ENCODE measurements at places on chromosomes 2 and 18. TPM values are rescaled to one million over a fixed set of nuclear protein-coding genes. Genes with fewer than 3 reads are reported as not detected.

- no peak for DNase-seq
These were observed 152.9 kb upstream of the MEIS1 start for GRCh38 chr2:66281980-66282379.

The MATN3 gene
- total RNA-seq, result 9.7 TPM

The THADA gene
- 31.4 TPM for total RNA-seq

- DNase-seq, result no peak
These were observed 1238.0 kb upstream of the NRXN1 start for GRCh38 chr2:52269696-52270485.

DNA sequence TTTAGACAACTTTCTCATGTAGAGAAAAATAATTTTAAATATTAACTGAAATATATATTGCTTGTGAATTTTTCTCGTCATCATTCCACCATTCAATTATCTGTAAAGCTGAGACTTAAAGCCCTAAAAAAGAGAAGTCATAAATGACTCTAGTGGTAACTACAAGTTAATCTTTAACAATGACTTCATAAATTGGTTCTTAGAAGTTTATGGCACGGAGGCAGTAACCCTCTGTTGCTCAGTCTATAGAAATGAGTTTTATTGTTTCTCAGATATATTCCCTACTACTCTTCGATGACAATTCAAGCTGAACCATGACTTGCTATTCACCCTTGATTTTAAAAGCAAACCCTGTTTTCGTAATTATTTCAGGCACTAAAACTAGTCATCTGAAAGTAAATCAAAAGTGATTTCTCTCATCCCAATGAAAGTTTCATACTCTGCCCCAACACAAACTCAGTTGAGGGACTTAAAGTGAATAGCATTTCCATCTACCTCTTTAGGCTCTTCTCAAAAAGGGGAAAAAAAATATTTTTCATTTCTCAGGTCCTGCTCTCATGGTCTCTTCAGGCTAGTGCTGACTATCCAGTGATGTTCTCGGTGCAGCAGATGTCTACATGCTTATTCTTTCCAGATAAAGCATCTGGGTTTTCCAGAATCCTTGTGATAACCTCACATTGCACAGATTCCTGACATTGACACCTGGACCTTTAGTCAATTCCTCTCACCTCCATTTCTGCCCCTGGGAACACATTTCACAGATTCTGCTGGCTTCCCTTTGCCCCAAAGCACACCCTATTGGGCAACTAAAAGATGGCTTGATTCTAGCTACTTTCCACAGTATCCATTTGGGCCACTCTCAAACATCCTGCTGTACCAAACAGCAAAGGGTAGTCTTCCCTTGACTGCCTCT, 207.8 kb upstream of the LRATD1 start:
- DNase-seq, result no peak

- DNase-seq, result no peak
These were observed 417.0 kb downstream of the EIPR1 start for GRCh38 chr2:2960441-2961133.

DNA sequence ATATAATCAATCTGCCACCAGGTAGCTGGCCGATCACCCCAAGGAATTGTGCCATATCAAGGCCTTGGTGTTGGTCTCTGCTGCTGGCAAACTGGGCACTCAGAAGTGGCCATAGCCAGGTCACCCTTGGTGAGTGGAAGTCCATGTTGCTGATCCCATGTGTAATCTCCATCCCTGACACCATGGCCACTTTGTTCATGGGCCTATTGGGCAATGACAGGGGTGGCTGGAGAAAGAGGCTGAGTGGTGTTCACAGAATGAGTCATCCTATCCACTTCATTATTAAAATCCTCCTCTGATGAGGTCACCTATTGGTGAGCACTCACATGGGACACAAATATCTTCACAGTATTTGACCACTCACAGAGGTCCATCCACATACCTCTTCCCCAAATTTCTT, 26.7 kb upstream of the CD226 start:
- DNase-seq, result no peak

DNA sequence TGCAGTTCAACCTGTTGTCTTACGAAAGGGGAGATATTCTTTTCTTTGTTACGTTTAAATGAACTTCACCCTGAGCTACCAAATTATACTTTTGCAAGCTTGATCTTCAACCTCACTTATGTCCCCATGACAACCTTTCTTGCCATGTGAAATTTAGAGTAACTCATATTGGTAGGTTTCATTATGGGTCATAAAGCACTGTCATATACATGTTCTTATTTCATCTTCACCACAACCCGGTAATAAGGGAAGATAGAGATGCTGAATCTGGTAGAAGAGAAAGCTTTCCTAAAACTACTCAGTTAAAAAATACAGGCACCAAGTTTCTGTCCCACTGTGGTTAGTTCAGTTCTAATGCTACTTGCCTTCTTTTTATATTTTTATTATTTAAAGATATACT, 208.5 kb upstream of the NRP2 start:
- no peak for DNase-seq

- DNase-seq, result no peak
These were observed 39.6 kb upstream of the NEMP2 start for GRCh38 chr2:190574169-190574568.

- DNase-seq, result no peak
These were observed 185.9 kb upstream of the TPO start for GRCh38 chr2:1227274-1227900.

GRCh38 chr18:75218065-75218923, 7.7 kb downstream of the TSHZ1 start:
- DNase-seq, result no peak

The MROH2A gene
- total RNA-seq, result not detected

The VWC2L gene
- not detected for total RNA-seq

DNA sequence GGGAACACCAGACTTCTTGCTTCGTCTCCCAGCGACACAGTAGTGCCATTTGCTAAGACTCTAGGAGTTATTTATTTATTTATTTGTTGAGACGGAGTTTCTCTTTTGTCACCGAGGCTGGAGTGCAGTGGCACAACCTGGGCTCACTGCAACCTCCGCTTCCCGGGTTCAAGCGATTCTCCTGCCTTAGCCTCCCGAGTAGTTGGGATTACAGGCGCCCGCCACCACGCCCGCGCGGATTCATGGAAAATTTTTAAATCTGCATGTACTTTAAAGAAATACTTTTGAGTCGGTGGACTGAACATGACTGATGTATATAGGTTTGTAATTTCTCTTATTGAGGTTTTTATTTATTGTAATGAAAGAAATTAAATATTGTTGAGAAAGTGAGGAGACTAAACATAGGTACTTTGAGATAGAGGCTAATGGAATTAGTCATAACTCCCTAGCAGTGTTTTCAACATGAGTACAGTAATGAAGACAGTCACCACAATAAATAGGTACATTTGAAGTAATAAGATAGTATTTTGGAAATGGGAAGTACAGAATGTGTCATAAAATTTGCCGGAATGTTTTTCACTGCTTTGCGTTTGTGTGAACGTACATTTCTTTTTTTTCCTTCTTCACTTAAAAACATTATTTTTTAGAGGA, 983 bp downstream of the MTX2 start:
- DNase-seq, result no peak

DNA sequence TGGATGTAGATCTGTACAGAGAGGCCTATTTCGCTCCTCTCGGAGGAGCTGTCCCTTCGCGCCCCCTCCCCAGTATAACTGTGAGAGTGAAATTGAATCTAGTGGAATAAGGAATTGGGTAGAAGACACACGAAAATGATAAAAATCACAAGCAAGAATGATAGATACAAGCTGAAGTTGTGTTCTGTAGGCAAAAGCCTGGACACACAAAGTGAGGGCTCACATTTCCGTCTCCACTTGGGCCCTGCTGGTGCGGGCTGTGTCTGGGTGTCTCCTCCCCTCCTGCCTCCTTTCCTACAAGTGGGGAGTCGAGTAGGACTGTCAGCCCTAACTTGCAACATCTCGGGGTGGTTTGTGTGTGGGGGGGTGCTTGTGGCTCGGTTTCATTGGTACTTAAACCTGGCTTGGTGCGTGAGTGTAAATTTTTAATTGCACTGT, 457 bp upstream of the SP9 start:
- no peak for DNase-seq

The SIGLEC15 gene
- total RNA-seq, result 0.37 TPM

- no peak for DNase-seq
These were observed 112.8 kb upstream of the SLC39A10 start for GRCh38 chr2:195543902-195544894.

DNA sequence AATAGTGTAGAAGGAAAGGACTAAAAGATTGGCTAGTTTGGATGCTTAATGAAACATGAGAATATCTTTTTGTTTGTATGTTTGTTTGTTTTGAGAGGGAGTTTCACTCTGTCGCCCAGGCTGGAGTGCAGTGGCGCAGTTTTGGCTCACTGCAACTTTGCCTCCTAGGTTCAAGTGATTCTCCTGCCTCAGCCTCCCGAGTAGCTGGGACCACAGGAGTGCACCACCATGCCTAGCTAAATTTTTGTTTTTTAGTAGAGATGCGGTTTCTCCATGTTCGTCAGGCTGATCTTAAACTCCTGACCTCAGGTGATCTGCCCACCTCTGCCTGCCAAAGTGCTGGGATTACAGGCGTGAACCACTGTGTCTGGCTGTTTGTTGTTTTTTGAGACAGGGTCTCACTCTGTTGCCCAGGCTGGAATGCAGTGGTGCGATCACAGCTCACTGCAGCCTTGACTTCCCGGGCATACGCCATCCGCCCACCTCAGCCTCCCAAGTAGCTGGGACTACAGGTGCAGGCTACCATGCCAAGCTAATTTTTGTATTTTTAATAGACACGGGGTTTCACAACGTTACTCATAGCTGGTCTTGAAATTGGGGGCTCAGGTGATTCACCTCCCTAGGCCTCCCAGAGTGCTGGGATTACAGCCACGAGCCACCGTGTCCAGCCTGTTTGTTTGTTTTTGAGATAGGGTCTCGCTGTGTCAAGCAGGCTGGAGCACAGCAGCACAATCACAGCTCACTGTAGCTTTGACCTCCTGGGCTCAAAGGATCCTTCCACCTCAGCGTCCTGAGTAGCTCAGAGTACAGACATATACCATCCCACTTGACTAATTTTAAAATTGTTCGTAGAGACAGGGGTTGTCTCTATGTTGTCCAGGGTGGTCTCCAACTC, 209.2 kb downstream of the MYCN start:
- peak; percentile 31 for DNase-seq

DNA sequence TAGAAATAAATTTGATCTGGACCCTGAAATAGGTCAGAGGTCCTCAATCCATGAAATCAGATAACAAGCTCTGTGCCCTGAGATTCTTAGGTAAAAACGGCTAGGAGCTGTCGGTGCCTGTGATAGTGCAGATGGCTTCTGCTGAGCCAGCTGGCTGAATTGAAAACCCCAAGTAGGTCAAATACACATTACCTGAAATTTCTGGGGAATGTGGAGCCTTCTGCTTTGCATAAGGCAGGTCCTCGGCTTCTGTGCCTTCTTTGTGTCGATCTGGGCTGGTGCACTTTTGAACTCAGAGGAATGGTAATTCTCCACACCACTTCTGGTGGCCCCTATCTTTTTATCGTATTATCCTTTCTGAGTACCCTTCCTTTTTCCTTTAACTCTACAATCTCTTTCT, 66.6 kb downstream of the CNTNAP5 start:
- DNase-seq, result no peak

The CD226 gene
- total RNA-seq, result not detected

GRCh38 chr2:134392442-134393074, 138.7 kb downstream of the MGAT5 start:
- DNase-seq, result no peak

Data from H1 (cell line).